ENCODE measurements at places on chromosomes 6 and 20.

DNA sequence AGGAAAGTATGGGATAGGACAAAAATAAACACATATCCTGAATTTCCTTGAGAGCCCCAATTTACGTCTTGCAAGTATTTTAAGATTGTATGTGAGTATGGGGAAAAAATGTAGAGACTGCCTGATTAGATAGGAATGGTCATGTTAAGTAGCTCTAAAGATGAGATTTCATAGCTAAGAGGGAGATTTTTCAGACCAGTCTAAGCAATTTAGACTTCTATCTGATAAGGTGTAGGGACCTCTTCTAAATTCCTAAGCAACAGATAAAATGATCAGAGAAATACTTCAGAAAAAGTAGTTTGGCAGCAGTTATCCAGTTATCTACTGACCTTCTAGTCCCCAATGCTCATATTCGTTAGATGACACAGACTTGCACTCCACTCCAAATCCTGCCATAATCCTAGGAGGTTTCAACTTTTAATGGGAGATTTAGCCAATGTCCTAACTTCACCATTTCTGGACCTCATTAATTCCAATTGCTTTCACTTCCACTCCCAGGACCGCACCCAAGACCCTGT, 90.0 kb downstream of the FILIP1 start:
- DNase-seq = no peak

GRCh38 chr20:55159230-55159629, 683.8 kb downstream of the DOK5 start:
- DNase-seq = no peak

- DNase-seq = peak; percentile 86
Measured at GRCh38 chr6:30769088-30769852, 24.9 kb upstream of the IER3 start.

DNA sequence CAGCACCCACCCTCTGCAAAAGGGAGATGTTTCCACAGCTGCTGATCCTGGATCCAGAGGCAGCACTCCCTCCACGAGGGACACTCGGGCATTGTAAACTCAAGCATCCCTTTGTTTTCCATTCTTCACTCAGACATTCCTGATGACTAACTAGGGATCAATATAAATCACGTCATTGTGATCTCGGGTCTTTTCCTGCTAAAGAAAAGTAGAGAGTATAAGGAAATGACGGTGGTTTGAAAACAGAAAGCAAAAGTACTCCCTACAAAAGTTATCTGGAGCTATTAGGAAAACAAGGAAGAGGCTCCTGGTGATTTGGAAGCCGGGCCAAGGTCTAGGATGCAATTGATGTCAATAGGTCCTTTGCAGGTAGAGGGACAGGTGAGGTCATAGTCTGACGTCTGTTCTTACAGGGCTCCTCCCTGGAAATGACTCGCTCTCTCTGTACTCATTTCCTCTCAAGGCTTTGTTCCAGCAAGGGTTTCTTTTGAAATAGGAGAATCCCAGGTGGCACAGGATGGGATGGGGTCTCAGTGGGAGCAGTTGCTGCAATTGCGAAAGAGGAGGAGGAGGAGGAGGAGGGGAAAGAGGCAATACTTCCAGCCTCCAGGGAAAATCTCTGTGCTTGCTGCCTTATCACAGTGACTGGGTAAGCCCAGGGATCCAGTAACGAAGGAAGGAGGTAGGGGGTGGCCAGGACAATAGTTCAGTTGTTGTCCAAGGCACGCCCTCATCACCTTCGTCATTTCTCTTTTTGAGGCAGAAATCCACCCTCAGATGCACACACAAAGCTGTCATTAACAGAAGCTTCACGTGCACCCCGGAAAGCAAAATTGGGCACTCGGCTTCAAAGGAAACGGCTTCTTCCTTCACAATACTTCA, 222.8 kb downstream of the LY86 start:
- no peak for DNase-seq

- no peak for DNase-seq
Measured at GRCh38 chr6:25913741-25914140, 16.8 kb downstream of the SLC17A2 start.
